Smooth muscle cell of trachea (primary cell): ENCODE measurements at places on chromosomes 5 and 9. TPM values are rescaled to one million over a fixed set of nuclear protein-coding genes. Genes with fewer than 3 reads are reported as not detected.

CCDC171 gene
- total RNA-seq = 2.8 and 6.8 TPM in 2 replicates

OGN gene
- total RNA-seq = 17.5 and 19.6 TPM in 2 replicates

CLIC3 gene
- total RNA-seq = 1.6 and 5.8 TPM in 2 replicates

SCGB3A1 gene
- not detected in 2 replicates for total RNA-seq

MYMK gene
- total RNA-seq = not detected in 2 replicates

PSIP1 gene
- total RNA-seq = 32.7 and 59.2 TPM in 2 replicates

PDCD1LG2 gene
- 5.3 and 6.3 TPM in 2 replicates for total RNA-seq

NTNG2 gene
- total RNA-seq = 2.0 and 4.8 TPM in 2 replicates

PRR16 gene
- 5.8 and 9.3 TPM in 2 replicates for total RNA-seq

SNX30 gene
- 17.6 and 24.8 TPM in 2 replicates for total RNA-seq

WWC1 gene
- 0.58 and 2.3 TPM in 2 replicates for total RNA-seq

ZFP37 gene
- total RNA-seq = 3.0 and 5.2 TPM in 2 replicates

DBN1 gene
- total RNA-seq = 125 and 183 TPM in 2 replicates

LMBRD2 gene
- total RNA-seq = 10.1 and 12.2 TPM in 2 replicates

STKLD1 gene
- total RNA-seq = 1.2 TPM in 2 replicates

GPR21 gene
- total RNA-seq = 0.17 and 1.0 TPM in 2 replicates

UNC13B gene
- total RNA-seq = 42.5 and 43.8 TPM in 2 replicates

OR2S2 gene
- total RNA-seq = not detected in 2 replicates

ZBTB26 gene
- total RNA-seq = 3.6 and 6.3 TPM in 2 replicates

EIF4E1B gene
- not detected in 2 replicates for total RNA-seq

OLFML2A gene
- 3.6 and 28.8 TPM in 2 replicates for total RNA-seq

LECT2 gene
- not detected in 2 replicates for total RNA-seq

ADRB2 gene
- 1.3 and 2.2 TPM in 2 replicates for total RNA-seq

PFN3 gene
- not detected in 2 replicates for total RNA-seq

CTXN3 gene
- not detected in 2 replicates for total RNA-seq

OR1L8 gene
- 0.15 TPM in 1 of 2 replicates, not detected in the other for total RNA-seq

EPB41L4B gene
- 0.15 and 0.66 TPM in 2 replicates for total RNA-seq

TSTD2 gene
- total RNA-seq = 11.8 and 17.0 TPM in 2 replicates

RXRA gene
- total RNA-seq = 18.9 and 40.0 TPM in 2 replicates

SLC6A3 gene
- total RNA-seq = under 0.01 TPM in 1 of 2 replicates, not detected in the other

NR5A1 gene
- not detected in 2 replicates for total RNA-seq

CCL21 gene
- total RNA-seq = not detected in 2 replicates

CAMK2A gene
- 1.5 and 3.8 TPM in 2 replicates for total RNA-seq

GLRX gene
- total RNA-seq = 53.4 and 120 TPM in 2 replicates
